ENCODE measurements at places on chromosomes 1 and 21.

DNA sequence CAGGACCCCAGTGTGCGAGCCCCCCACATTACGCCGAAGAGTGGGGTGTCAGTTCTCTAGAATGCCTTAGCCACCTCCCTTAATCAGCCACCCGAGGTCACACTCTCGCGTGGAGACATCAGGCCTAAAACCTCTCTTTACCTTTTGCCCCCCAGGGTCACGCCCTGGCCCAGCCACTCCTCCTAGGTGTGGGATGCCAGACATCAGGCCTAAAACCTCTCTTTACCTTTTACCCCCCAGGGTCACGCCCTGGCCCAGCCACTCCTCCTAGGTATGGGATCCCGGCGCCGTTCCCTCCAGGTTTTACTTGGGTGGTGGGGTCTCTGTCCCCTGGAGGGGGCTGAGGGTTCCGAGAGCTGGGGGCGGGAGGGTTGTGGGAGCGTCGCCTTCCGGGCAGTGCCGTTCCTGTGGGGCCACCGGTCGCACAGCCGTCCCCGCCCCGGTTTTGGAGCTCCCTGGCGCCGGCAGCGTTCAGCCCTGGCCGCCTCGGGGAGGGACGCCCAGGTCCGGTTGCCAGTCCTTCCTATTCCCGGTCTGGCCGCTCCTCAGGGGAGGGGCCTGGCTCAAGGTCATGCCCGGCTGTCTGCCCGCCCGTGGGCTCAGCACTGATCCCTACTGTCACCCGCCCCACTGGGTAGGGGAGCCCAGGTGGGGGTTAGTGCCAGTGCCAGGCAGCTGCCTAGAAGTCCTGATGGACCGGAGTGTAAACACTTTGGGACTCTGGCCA, 882 bp downstream of the VPS13D start:
- DNase-seq, result no peak

DNA sequence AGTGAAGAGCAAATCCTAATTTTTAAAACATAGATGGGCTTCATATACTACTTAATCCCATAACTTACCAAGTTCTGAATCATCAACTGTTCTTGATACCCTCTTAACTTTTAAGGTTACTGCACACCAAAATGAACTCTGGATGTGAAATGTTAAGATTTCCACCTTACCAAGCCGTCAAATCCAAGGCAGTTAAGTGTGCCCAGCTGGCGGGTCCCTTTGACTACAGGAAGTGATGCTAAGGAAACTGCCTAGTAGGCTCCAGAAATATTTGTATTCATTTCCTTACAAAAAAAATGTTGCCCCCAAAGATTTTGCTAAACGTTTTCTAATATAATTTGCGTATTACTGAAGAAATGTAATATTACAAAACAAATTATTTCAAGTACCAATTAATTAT, 10.7 kb downstream of the NRIP1 start:
- DNase-seq, result no peak

- no peak for DNase-seq
These were observed 10.9 kb downstream of the ARHGEF2 start for GRCh38 chr1:155967341-155968050.

GRCh38 chr1:147586414-147586813, 45.1 kb downstream of the BCL9 start:
- no peak for DNase-seq
